ENCODE measurements at places on chromosomes 1 and 21.
A peak's percentile ranks its signal among the peaks of the same experiment; 100 is the strongest.

DNA sequence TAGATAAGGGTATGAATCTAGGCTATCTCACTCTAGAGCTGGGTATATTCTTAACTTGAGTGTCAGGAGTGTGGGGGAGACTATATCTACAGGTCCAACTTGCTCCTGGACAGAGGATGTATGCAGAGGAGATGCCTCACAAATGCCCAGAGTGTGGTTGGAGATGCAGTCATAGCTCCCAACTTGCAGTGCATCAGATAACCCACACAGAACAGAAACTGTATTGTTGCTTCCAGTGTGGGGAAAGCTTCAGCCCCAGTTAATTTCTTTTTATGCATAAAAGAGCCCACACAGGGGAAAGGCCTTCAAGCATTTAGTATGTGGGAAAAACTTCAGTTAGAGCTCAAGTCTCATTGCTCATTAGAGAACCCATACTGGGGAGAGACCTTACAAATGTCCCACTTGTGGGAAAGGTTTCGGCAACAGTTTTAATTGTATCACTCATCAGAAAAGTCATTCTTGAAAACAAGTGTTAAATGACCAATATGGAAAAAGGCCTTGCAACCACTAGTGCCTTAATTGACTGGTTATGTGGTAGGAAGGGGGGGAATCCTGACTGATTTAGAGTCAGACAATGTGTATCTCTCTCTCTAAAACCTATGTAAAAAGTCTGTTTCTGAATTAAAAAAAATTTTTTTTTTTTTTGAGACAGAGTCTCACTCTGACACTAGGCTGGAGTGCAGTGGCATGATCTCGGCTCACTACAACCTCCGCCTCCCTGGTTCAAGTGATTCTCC lies 67.9 kb downstream of the EBNA1BP2 start:
- no peak for DNase-seq
- H3K4me3 ChIP-seq: no peak overlapping the region
- H3K27ac ChIP-seq: no peak overlapping the region
- no peaks in the 10 kb centered on the region for H3K27me3 ChIP-seq

DNA sequence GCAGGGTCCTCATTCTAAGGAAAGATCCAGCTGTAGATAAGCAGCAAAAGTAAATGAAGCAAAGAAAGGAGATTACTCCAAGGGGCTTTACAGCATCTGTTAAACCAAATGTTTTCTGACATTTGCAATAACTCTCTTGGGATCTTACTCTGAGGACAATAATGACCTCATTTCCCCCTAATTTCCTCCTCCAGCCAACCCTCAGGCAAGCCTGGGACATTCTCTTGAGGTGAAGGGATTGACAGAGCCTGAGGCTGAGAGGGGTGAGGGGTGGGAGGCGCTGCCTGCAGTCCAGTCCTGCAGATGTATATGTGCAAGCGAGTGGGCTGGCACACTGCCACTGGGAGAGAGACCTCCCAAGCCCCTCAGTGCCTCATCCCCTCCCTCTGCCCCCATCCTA lies 40.5 kb upstream of the NEK2 start:
- H3K27ac ChIP-seq: no peak overlapping the region
- H3K4me1 ChIP-seq: no peaks in the 10 kb centered on the region
- H3K36me3 ChIP-seq: no peaks in the 10 kb centered on the region
- DNase-seq: no peak

DNA sequence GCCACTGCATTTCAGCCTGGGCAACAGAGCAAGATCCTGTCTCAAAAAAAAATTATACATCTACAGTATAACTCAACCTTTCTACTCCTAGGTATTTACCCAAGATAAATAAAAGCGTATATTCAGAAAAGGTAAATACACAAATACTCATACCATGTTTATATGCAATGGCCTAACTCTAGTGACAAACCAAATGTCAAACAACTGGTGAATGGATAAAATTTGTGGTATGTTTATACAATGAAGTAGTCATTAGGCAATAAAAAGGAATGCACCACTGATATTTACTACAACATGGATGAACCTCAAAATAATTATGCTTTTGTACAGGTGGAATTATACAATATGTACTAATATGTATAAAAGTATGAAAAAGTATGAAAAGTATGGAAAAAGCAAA lies 174.2 kb upstream of the GORAB start:
- no peaks in the 10 kb centered on the region for H3K4me1 ChIP-seq
- H3K27ac ChIP-seq: no peak overlapping the region
- DNase-seq: no peak
- no peaks in the 10 kb centered on the region for H3K27me3 ChIP-seq
- H3K36me3 ChIP-seq: no peaks in the 10 kb centered on the region

- no peaks in the 10 kb centered on the region for H3K36me3 ChIP-seq
- H3K4me1 ChIP-seq: no peaks in the 10 kb centered on the region
- H3K4me3 ChIP-seq: no peak overlapping the region
- no peaks in the 10 kb centered on the region for H3K27me3 ChIP-seq
- H3K27ac ChIP-seq: no peak overlapping the region
- no peak for DNase-seq
These were observed 451.1 kb downstream of the RWDD3 start for GRCh38 chr1:95685081-95685480.

DNA sequence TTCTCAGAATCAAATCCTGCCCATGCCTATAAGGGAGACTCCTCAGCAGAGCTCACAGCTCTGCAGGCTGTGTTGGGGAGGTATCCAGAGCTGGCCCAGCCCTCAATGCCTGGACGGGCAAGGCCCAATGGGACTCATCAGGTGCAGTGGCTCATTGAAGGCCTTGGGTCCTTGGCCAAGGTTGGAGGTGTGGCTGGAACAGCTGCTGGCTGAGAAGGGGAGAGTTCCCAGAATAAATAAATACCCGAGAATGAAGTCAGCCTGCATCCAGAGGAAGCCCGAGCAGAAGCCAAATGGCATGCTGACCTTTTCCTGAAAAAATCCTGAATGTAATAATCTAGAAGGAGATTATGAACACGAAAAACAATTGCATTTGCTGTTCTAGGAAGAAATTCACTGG lies 25.2 kb upstream of the IKBKE start:
- H3K4me3 ChIP-seq: no peak overlapping the region
- H3K27me3 ChIP-seq: no peaks in the 10 kb centered on the region
- DNase-seq: no peak
- no peaks in the 10 kb centered on the region for H3K4me1 ChIP-seq

GRCh38 chr1:56931211-56931610 lies 34.6 kb downstream of the C8B start:
- H3K36me3 ChIP-seq: no peaks in the 10 kb centered on the region
- H3K27ac ChIP-seq: no peak overlapping the region
- H3K27me3 ChIP-seq: no peaks in the 10 kb centered on the region
- H3K4me1 ChIP-seq: peaks cover 2% of the 10 kb centered on the region
- no peak overlapping the region for H3K4me3 ChIP-seq
- DNase-seq: no peak

DNA sequence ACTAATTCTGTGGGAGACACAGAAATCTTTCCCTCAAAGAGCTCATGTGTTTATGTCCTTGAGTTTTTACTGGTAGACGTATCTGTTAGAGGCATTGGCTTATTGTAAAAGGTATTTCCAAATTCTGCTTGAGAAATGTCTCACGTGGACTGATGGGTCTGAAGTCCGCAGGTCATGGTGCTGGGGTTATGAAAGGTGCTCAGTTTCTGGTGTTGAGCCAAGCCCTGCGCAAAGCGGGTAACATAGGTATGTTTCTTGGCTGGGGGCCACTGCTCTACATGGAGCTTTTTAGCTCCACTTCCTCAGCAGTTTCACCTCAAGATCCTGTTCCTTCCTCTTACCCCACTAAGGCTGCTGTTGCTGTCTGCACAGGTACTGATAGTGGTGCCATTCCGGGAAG lies 10.8 kb downstream of the UTP25 start:
- H3K27ac ChIP-seq: no peak overlapping the region
- H3K4me3 ChIP-seq: no peak overlapping the region
- DNase-seq: no peak
- no peaks in the 10 kb centered on the region for H3K27me3 ChIP-seq

DNA sequence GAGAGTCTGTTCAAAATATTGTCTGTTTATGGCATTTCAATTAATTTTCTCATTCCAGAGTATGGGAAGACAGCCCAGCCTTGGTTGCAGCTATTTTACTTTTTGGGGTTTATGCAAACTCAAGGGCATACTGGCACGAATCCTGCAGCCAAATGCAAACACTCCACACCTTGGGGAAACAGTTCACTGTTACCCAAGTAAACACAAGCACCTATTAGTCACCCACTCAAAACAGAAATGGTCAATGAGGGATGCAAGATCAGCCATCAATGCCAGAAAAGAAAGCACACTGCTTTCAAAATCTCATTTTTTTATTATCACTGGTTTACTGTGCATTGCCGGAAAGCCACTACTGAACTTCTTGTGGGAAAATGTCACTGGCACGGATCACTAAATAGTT lies 170.6 kb downstream of the RUNX1 start:
- DNase-seq: no peak
- H3K4me1 ChIP-seq: no peaks in the 10 kb centered on the region
- H3K36me3 ChIP-seq: no peaks in the 10 kb centered on the region
- no peak overlapping the region for H3K27ac ChIP-seq
- peaks cover under 1% of the 10 kb centered on the region for H3K27me3 ChIP-seq

DNA sequence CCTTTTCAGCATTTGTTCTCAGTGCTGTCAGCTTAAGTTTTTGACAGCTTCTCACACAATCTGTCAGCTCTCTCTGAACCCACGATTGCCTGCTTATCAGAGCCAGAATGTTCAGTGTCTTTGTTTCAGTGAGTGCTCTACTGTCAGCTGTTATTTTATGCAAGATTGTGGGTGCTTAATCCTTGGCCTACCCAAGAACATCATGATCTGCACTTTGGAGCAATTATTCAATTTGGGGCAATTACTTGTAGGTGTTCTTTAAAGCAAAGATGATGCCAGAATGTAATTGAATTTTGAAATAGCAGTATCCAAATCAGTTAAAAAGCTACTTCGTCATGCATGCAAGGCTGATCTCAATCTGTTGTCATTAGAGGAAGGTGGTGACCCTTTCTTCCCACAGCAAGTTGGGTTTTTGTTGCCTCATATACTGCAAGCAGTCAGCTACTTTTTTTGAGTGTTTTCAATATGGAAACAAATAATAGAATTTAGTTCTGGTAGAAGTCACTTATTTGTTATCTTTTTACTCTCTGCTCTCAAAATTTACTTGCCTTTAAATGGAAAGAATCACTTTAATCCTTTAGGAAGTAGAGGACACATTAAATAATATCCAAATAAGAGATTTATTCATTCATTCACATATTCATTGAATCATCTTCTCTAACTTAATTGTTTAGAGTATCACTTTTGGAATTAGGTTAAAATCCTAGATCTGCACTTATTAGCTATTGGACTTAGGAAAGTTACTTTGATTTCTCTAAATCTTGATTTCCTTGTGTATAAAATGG lies 253.5 kb upstream of the CACYBP start:
- no peaks in the 10 kb centered on the region for H3K27me3 ChIP-seq
- H3K4me3 ChIP-seq: no peak overlapping the region
- H3K27ac ChIP-seq: no peak overlapping the region
- no peaks in the 10 kb centered on the region for H3K36me3 ChIP-seq
- H3K4me1 ChIP-seq: no peaks in the 10 kb centered on the region

- no peak overlapping the region for H3K4me3 ChIP-seq
- H3K36me3 ChIP-seq: no peaks in the 10 kb centered on the region
- no peaks in the 10 kb centered on the region for H3K27me3 ChIP-seq
- no peak for DNase-seq
- H3K27ac ChIP-seq: no peak overlapping the region
These were observed 366.4 kb upstream of the CXADR start for GRCh38 chr21:17146426-17146825.

DNA sequence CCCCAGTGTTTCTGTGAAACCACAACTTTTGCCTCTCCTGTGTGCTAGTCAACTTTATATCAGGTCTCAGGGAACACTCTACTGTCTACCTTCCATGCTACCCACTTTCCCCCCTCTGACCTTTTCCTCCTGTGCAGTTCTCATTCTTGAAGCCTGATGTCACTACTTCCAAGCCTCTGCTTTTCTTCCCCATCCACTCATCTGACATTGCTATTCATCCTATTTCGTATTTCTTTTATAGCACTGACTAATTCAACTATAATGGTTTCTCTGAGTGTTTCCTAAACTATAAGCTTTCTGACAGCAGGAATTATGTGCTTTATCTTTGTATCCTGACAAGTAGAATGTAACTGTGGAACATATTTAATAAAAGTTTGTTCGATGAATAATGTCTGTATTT lies 18.2 kb upstream of the DPH5 start:
- H3K4me1 ChIP-seq: no peaks in the 10 kb centered on the region
- H3K27me3 ChIP-seq: no peaks in the 10 kb centered on the region
- DNase-seq: no peak
- H3K36me3 ChIP-seq: peaks cover 28% of the 10 kb centered on the region

DNA sequence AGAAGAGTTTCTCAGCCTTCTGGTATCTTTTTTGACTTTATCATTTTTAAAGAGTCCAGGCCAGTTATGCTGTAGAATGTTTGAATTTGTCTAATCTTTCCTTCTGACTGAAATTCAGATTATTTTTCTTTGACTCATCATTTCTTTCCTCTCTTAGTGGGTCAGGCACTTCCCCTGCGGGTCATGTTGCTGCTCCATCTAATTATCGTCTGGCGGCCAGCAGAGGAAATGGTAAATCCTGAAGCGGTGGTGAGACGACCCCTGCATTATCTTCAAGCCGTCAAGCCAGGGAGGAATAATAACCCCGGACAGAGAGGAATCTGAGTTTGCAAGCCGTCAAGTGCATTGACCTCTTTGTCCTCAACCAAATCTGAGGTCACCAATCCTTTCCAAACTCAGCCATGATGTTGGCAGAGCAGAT lies 102.1 kb downstream of the ADSS2 start:
- no peak overlapping the region for H3K4me3 ChIP-seq
- no peaks in the 10 kb centered on the region for H3K36me3 ChIP-seq
- peak; percentile 23 for DNase-seq
- H3K4me1 ChIP-seq: peaks cover 5% of the 10 kb centered on the region
- H3K27me3 ChIP-seq: no peaks in the 10 kb centered on the region

All from H9 (cell line).